ENCODE measurements at places on chromosomes 5 and 9.

DNA sequence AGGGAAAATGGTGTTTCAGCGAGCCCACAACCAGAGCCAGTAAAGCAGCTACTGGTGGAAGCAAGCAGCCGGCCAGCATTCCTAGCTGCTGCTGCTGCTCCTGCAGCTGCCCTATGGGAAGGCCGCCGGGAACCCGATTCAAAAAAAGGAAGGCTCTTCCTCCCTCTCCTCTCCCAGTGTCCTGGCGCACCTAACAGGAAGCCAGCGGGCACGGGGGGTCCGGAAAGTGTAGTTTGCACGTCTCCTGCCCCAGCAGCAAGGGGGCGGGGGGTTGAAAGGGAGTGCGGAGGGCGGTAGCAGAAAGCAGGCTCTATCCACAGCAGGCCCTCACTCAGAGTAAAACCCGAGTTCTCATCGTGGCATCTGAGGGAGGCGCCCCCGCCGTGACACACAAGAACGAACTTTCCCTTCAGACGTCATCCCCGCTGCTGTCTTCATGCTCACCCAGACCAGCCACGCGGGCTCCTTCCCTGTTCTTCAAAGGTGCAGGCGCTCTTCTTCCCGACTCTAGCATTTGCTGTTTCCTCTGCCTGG lies 16.5 kb downstream of the GRXCR2 start:
- no peak for DNase-seq

DNA sequence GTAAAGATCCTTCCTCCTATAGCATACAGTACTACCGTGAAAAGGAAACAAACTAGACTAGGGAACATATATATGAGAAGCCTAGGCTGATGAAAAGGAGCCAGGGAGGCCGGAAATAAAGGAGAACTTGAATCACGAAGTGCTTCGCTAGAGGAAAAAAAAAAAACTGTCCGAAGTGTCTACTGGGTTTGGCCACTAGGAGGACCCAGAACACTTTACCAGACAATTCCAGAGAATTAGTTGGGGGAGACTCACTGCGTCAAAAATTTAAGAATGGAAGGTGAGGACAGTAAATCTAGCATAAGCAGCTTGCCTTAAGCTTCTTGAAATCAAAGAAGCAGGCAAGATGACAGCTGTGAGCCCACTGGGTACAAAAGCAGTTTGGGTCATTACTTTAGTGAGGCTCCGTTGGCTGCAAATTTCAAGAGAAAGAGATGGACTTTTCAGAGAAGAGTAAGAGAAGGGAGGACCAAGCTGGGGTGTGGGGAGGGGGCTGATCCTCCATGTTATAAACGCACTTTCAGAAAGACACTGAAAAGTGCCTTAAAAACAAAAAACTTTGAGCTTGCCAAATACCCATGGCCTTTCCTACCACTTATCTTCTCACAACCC lies 47.4 kb downstream of the P4HA2 start:
- peak; percentile 29 for DNase-seq

- DNase-seq = no peak
Observed at GRCh38 chr5:54936201-54936600, 49.2 kb downstream of the ESM1 start.

DNA sequence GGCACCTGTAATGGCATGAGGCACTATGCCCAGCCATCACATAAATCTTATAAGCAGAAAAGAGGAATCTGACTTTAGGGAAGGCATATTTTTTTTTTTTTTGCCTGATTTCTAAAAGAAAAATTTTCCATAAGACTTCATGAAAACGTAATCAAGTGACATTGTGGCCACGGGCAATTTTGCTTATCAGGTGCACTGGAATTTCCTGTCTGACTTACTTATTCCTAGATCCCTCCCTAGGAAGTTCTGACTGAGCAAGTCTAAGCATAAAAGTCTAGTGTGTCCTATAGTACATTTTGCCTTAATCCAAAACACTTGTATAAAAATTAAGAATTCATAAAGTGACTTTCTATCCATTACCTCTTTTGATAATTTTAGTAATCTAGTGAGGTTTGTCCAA lies 12.5 kb downstream of the C5orf46 start:
- no peak for DNase-seq

- DNase-seq = peak; percentile 84
Observed at GRCh38 chr5:175288048-175288621, 155.8 kb downstream of the DRD1 start.

GRCh38 chr5:65163698-65164097 lies 318.0 kb downstream of the ADAMTS6 start:
- DNase-seq = no peak

GRCh38 chr9:106890608-106891007 lies 27.6 kb downstream of the ZNF462 start:
- DNase-seq = no peak
